ENCODE measurements at places on chromosomes 2 and 18. TPM values are rescaled to one million over a fixed set of nuclear protein-coding genes. Genes with fewer than 3 reads are reported as not detected.

The RRM2 gene
- total RNA-seq = 624 TPM

The IL36A gene
- not detected for total RNA-seq

DNA sequence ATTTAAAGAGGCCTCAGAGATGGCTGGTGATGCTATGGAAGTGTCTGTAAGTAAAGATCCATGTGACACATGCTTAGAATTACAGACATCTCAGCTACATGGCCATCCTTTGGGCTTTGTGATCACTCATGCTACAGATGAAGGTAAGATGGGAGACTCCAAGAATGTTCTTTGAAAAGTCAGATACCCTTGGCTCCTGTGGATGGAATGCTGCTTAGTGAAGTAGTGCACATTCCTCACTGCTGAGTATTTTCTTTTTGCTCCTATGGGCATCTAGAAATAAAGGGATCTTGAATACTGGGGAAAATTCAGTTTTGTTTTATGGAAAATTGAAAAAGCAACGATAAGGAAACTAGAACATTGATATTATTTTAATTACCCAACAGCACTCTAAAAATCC lies 55.2 kb upstream of the REV1 start:
- no peak for DNase-seq

- DNase-seq = no peak
Measured at GRCh38 chr2:11993749-11994148, 247.3 kb downstream of the LPIN1 start.

- DNase-seq = no peak
Measured at GRCh38 chr18:61845197-61845596, 47.6 kb downstream of the RNF152 start.

The SPP2 gene
- total RNA-seq = not detected

- DNase-seq = no peak
Measured at GRCh38 chr18:11496526-11497172, 112.7 kb upstream of the SLC35G4 start.

The ESPNL gene
- 0.19 TPM for total RNA-seq

- DNase-seq = no peak
Measured at GRCh38 chr18:63220903-63221302, 98.7 kb downstream of the BCL2 start.

DNA sequence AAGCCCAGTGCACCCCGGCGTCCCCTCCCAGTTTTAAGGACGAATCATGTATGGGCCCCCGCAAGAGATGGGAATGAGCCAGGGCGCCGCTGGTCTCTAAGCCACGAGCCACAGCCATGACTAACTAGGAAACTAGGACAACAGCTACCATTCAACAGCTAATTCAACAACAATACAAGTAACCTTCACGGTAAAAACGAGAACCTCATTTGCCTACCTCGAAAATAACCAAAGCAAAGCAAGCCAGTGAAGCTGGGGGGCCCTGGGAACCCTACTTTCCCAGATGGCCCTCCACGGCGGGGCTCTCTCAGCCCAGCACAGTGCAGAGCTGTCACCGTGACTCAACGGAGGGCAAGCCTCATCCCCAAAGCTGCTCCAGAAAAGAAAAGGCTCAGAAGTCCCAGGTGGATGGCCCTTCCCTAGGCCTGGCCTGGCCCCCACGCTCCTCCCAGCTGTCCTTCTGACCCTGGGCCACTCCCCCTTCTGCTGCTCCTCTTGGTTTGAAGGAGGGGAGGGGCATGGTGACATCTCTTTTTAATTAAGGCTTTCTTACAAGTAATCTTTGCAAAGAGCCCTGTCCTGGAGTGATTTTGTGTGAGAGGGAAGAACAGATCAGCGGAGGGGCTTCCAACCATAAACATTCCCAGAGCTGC lies 126.3 kb downstream of the HDAC4 start:
- no peak for DNase-seq

DNA sequence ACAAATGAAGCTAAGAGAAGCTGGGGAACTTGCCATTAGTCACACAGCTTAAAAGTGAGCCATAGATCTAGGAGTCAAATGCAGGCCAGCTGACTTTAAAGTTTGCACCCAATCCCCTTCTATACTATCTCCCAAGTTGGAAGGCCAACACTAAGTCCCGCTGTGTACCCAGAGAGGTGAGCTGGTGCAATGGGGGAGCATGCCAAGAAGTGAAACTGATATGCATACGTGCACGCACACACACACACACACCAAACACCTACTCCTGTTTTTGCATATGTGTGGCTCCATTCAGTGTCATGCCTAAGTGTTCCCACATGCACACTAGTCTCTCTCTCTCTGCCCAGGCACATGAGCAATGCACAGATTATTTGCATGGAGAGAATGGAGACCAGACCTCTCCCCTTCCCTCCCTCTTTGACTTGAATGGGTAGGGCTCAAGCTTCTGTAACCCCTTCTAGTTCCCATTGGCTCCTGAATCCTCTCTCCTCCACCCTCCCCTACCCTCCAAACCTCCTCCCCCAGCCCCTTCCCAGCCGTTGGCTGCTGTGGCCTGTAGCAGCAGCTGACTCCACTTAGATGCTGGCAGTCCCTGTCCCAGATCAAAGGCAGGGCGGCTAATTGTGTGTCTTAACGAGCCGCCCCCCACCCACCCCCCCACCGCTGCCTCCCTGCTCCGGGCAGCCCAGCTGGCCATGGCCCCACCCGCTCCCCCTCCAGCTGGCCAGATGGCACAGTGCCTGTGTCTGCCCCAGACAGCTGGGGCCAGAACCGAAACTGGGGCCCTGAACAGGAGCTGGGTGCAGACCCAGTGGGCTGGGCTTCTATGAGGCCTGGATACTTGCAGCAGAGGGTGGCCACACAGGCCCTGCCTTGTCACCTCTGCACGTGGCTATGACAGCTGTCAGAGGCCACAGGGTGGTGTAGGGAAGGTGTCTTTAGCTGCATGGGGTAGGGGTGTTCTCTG lies 5.6 kb downstream of the WNT10A start:
- DNase-seq = no peak

The PAIP2B gene
- 0.78 TPM for total RNA-seq

The SFXN5 gene
- 27.3 TPM for total RNA-seq

GRCh38 chr2:64930258-64930671 lies 58.9 kb upstream of the SLC1A4 start:
- no peak for DNase-seq

DNA sequence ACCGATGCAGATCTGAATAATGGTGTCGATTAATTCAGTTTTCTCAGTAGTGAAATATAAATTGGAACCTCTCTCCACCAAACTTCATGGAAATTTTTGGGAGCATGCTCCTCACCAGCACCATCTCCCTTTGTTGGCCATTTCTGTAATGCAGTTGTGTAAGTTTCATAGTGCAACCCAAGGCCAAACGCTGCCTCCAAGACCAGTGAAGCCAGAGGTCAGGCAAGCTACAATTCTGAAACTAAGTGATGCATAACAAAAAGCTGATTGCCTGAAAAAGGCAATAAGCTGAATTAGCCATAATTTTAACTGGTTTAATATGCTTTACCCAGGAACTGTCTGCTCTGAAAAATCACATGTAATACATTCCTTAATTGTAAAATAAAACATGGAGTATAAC lies 138.3 kb upstream of the TACR1 start:
- no peak for DNase-seq

DNA sequence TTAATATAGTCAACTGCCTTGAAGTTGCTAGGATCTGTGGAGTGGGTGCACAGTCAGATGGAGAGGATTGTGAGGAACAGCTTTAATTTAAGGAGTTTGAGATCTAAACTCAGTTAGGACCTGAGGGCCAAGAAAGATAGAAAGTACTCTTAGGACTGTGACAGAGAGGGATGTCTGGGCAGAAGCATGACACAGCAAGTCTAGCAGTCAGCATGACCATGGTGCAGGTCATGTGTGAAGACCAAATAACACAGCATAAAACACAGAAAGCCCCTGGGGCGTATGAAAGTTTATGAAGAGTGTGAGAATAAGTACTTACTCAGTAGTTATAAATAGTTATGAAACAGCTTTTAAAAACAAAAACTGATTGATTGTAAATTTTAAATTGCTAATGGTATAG lies 107.2 kb downstream of the GALNT1 start:
- no peak for DNase-seq

- no peak for DNase-seq
Measured at GRCh38 chr2:127086990-127087790, 19.8 kb downstream of the BIN1 start.

GRCh38 chr2:174331595-174332216 lies 3.0 kb upstream of the SP9 start:
- no peak for DNase-seq

- no peak for DNase-seq
Measured at GRCh38 chr2:225008179-225008856, 34.0 kb downstream of the DOCK10 start.

GRCh38 chr2:15788830-15789229 lies 151.5 kb upstream of the MYCN start:
- no peak for DNase-seq

DNA sequence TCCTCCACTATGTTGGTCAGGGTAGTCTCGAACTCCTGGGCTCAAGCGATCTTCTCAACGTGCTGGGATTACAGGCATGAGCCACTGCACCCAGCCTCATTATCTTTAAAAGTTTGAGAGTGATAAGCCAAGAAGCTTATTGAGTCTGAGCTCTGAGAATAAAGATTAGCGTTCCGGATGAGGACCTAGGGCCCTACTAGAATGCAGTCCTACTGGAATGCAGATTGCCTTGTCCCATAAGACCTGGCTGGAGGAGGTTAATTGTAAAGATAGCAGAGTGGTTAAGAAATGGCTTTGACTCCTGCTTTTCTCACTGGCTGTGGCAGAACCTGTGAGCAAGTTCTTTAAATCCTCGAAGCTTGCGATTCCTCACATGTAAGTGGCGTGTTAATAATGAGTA lies 4.0 kb downstream of the VWA3B start:
- DNase-seq = no peak

- DNase-seq = no peak
Measured at GRCh38 chr2:46855805-46856204, 59.8 kb downstream of the MCFD2 start.

The LIMS4 gene
- total RNA-seq = 0.43 TPM

The MYOM1 gene
- total RNA-seq = 0.88 TPM

The CXCR4 gene
- total RNA-seq = 72.1 TPM

The CTNNA2 gene
- total RNA-seq = not detected

The CNGA3 gene
- not detected for total RNA-seq

- DNase-seq = no peak
Measured at GRCh38 chr18:45708831-45709230, 15.2 kb upstream of the SLC14A1 start.

All from natural killer cell treated with Interleukin-12 subunit alpha and Interleukin-12 subunit beta and Interleukin-15 and Interleukin-18, amount 100 ng/mL, for 72 hours (primary cell).